Activated naive CD4-positive, alpha-beta T cell (primary cell): ENCODE measurements at places on chromosomes 3 and 15.
A peak's percentile ranks its signal among the peaks of the same experiment; 100 is the strongest.

DNA sequence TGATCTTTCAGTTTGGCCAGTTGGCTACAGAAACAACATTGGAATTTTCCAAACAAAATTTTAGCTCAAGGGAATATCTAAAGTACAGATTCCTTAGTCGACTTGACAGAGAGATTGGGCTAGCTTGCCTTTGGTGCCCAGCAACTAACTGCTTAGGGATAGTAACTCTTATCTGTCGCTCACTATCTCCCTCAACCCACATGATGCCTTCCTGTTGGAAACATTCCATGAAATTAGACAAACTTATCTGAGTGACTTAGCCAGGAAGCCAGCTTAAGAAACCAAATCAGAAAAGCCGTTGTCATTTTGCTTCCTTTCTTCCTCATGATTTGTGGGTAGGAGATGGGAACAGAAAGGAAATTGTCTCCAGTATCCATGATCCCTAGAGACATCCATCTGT lies 791.2 kb downstream of the AGBL1 start:
- DNase-seq: no peak

- DNase-seq: no peak
Observed at GRCh38 chr3:38473229-38473628, 19.5 kb downstream of the ACVR2B start.

GRCh38 chr3:25156626-25157025 lies 271.4 kb upstream of the RARB start:
- DNase-seq: no peak

GRCh38 chr3:144491333-144491732 lies 519.7 kb downstream of the DIPK2A start:
- DNase-seq: no peak

DNA sequence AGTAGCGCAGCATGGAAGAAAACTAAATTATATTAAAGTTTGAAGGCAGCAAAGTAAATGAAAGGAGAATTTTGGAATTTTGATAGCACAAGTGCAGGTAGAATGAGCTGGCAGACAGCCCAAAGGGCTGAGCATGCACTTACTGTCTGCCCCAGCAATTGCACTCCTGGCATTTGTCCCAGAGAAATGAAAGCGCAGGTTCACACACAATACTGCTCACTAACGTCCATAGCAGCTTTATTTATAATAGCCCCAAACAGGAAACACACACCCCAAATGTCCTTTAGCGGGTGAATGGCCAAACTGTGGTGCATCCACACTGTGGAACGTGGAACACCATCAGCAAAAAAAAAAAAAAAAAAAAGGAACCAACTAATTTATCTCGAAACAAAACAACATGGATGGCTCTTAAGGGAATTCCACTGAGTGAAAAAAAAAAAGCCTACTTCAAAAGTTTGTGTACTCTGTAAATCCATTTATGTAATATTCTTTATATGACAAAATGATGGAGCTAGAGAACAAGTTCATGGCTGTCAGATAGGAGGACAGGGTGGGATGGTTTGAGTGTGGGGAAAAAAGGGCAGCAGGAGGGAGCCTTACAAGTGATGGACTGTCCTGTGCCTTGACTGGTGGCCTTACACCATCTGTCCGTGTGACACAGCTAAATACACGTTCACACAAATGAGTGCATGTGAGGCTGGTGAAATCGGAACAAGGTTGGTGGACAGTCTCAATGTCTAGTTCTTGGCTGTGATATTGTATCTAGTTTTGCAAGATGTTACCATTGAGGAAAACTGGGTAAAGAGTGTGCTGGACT lies 6.0 kb upstream of the TM2D3 start:
- no peak for DNase-seq

DNA sequence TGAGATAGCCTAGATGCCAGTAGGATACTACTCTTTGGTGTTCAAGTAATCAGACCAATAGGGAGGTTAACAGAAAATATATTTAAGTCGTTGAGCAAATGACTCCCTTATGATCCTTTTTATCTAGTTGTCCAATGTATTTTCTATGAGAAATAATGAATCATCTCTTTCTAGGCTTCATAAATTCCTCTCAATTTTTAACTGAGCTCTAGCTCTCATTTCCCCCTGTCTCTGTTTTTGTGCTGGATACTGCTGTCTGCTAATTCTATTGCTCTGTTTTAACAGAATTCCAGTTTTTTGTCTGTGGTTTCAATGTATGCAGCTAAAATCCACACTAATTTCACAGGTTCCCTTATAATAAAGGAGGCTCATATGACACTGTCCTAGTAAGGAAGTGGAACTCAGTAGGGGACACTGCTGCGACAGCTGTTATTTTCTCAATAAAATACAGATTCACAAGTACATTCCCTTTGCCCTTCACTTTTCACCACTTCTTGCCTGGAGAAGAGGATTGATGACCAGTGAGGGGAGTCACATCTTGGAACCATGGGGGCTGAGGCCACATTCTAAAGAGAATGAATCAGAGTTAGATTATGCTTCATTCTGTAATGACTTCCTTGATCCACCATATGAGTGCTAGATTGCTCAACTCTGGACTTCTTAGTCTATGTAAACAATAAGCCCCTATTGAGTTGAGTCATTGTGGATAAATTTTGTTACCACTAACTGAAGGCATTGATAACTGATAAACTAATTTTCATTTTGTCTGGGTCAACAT lies 558.7 kb upstream of the KCNMB2 start:
- DNase-seq: no peak

- DNase-seq: no peak
Observed at GRCh38 chr3:43879166-43879565, 188.4 kb downstream of the ABHD5 start.

GRCh38 chr3:128922804-128923459 lies 43.5 kb downstream of the ACAD9 start:
- DNase-seq: peak; percentile 21

- no peak for DNase-seq
Observed at GRCh38 chr3:115549071-115549470, 74.2 kb upstream of the GAP43 start.

DNA sequence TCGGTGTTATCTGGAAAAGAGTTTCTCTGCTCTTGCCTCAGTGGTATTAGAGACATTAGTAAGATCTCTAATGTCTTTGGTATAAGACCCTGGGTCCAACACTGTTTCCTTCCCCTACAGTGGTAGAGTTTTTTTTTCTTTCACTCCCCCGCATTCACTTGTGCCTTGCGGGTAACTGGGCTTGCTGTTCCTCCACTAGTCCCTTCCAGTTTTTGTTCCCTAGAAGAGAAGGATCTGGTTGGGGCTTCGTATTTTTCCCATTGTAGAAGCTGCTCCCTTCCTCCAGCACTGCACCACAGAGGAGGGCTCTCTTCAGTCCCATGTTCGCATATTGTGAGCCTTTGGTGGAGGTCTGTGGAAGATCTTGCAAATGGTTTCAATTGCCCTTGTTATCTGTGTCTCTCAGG lies 13.7 kb downstream of the CTDSPL2 start:
- no peak for DNase-seq

DNA sequence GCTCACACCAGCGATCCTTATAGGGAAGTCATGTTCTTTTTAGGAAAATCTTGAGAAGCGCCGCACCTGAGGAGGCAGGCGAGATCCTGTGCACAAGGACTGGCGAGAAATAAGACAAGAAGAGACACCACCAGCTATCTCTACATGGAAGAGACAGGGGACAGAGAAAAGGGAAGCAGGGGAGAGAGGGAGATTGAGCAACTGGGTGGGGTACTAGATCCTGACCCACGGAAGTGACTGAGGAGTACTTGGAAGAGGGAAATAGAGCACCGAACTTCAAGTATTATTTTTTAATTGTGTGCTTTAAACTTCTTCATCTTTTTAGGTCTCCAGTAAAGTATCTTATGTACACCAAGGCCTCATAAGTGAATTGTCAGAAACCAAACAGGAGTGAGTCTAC lies 742.0 kb upstream of the LMCD1 start:
- DNase-seq: no peak

DNA sequence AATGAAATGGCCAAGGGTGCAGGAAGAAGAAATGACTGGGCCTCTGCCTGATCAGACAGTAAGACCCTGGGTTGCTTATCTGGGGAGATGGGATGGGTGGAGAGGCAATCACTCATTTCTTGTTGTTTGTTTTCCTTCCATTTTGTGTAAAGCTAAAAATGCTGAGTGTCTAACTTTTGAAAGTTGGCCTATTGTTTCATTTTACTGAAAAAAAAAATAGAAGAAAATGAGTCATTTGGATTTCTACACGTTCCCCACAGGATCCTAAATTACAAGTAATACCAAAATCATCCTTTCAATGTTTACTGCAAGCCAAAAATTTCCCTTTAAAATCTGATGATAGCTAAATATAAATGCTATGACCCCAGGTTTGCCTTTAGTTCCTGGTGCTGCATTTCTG lies 30.6 kb downstream of the PTX3 start:
- no peak for DNase-seq

- DNase-seq: peak; percentile 9
Observed at GRCh38 chr15:89361451-89362202, 27.0 kb upstream of the POLG start.

- DNase-seq: no peak
Observed at GRCh38 chr3:77038468-77038929, 1.4 kb upstream of the ROBO2 start.

DNA sequence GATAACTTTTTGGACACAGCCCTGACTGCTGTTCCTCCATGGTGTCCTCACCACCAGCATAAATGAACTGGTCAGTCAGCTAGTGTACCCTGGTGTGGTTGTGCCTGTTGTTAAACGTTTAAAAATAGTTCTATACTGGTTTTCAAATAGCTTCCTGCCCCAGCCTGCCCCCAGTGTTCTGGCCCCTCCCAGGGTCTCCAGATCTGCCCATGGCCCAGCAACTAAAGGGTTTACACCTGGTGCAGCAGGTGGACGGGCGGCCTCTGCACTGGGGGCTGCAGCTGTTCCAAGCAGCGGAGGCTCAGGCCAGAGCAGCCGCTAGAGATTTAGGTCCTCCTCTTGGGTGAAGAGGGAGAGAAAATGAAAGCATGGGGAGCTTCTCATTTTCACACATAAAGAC lies 6.1 kb upstream of the NR2E3 start:
- DNase-seq: no peak

DNA sequence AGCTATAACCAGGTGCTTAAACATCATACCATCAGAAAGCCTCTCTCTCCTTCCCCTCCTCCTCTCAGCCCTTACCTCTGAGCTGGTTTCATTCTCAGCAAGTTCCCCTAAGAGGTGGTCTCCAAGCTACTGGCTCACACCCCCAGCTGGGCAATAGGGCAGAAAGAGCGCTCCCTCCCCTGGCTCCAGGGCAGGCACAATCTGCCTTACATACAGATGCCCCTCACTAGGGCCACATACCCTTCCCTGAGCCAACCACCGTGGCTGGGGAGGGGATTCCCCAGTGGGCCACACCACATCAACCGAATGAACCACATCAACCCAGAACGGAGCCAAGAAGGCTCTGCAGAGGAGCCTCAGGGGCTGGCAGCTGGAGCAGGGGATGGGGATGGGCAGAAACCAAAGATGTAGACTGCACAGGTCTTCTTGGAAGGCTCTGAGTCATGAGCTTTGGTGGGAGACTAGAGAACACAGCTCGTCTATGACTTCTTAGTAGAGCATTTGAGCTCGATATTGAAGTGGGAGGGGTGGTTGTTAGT lies 4.6 kb upstream of the FBLN2 start:
- DNase-seq: no peak

GRCh38 chr3:22795917-22796316 lies 407.2 kb upstream of the UBE2E2 start:
- no peak for DNase-seq

GRCh38 chr3:167653760-167654159 lies at the start of gene WDR49:
Gene WDR49, minus strand, starts transcription at chr3:167653942. Its CDS starts 517 bp downstream, at chr3:167653425.
- DNase-seq: no peak

- DNase-seq: no peak
Observed at GRCh38 chr15:96274698-96275097, 55.8 kb upstream of the NR2F2 start.

DNA sequence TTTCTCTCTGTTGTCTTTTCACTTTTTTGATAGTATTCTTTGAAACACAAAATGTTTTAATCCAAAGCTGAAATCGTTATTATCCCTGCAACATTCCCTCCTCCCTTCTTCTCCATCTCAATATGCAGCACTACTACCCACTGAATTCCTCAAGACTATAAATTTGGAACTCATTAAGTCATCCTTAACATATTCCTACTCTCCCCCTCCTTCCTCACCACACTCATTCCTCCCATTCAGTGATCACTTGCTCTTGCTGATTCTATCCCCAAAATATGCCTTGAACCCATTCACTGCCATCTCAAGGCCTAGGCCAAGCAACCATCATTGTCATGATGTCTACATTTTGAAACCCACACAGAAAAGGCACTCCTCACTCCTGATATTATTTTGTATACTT lies 2.4 kb upstream of the PIK3R4 start:
- DNase-seq: no peak

DNA sequence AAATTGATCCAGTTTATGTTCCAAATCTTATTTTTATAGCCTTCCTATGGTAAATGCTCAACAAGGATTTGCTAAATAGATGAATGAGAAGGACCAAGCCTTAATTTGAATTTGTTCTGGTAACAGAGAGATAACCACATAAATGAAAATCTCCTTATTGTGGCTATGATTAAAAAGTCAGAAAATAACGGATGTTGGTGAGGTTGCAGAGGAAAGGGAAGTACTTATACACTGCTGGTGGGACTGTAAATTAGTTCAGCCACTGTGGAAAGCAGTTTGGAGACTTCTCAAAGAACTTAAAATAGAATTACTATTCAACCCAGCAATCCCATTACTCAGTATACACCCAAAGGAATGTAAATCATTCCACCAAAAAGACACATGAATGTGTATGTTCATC lies 26.2 kb downstream of the AAGAB start:
- DNase-seq: no peak
